Pancreas (tissue), 10 donors: ENCODE measurements at places on chromosomes 13 and 19. TPM values are rescaled to one million over a fixed set of nuclear protein-coding genes. Genes with fewer than 3 reads are reported as not detected.

CBY2 gene
- not detected for total RNA-seq

LAIR2 gene
- not detected for total RNA-seq

TEX101 gene
- total RNA-seq = not detected

SIGLEC12 gene
- not detected for total RNA-seq

GRAMD1A gene
- 89.5 TPM for total RNA-seq

EDNRB gene
- 2.7 TPM for total RNA-seq

CYP4F3 gene
- 0.32 TPM for total RNA-seq

SIGLECL1 gene
- total RNA-seq = not detected

CLEC4M gene
- not detected for total RNA-seq

RPL18 gene
- 1,131 TPM for total RNA-seq

KLK4 gene
- not detected for total RNA-seq

TRAPPC6A gene
- total RNA-seq = 9.7 TPM

TMPRSS9 gene
- total RNA-seq = 0.09 TPM

TMEM147 gene
- 63.9 TPM for total RNA-seq

PROZ gene
- total RNA-seq = not detected

CD70 gene
- total RNA-seq = not detected

FXYD1 gene
- total RNA-seq = 2.8 TPM

ADGRE1 gene
- total RNA-seq = not detected

MAST3 gene
- 27.5 TPM for total RNA-seq

PSMC4 gene
- 28.7 TPM for total RNA-seq

ZNF93 gene
- total RNA-seq = 2.8 TPM

PNMA8A gene
- total RNA-seq = 4.9 TPM

CYP4F8 gene
- total RNA-seq = not detected

C19orf38 gene
- 1.00 TPM for total RNA-seq
